ENCODE measurements at places on chromosomes 2 and 18.
A peak's percentile ranks its signal among the peaks of the same experiment; 100 is the strongest.

- DNase-seq: no peak
Measured at GRCh38 chr2:126449677-126450076, 206.3 kb upstream of the GYPC start.

- DNase-seq: no peak
Measured at GRCh38 chr2:197600306-197600705, 75.1 kb downstream of the RFTN2 start.

DNA sequence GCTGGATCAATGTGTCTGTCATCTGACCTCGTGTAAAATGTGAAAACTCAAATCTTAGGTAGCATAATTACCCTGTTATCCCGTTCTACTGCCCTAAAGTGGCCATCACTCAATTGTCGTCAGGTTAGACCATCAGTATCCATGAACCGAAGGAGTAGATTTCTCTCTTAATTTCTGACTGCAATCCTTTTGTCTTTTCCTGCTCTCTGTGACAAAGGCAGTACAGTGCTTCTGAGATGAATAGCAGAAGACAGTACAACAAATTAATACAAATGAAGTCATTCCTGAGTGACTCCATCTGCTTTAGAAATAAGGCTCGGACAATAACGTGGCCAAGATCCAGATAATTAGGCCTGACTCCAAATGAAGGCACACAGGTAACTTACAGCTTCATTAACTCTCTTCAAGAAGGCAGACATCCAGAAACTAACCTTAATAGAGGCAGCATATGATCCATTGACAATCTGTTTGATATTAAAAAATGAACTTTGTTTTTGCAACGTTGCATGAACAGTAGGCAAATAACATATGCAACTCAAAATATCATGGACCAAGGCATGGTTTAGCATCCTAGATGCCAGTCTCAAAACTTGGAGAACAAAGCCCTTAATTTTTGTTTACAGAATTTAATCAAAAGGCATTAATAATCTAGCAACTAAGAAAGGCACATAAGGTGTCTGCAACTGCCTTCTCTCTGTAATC lies 96.7 kb upstream of the CDH20 start:
- DNase-seq: no peak

- DNase-seq: no peak
Measured at GRCh38 chr2:31748041-31748440, 167.3 kb upstream of the SRD5A2 start.

- no peak for DNase-seq
Measured at GRCh38 chr2:237296756-237297155, 117.2 kb downstream of the COL6A3 start.

- DNase-seq: no peak
Measured at GRCh38 chr2:199070322-199070949, 387.3 kb downstream of the SATB2 start.

- no peak for DNase-seq
Measured at GRCh38 chr2:29954316-29954715, 32.9 kb upstream of the ALK start.

DNA sequence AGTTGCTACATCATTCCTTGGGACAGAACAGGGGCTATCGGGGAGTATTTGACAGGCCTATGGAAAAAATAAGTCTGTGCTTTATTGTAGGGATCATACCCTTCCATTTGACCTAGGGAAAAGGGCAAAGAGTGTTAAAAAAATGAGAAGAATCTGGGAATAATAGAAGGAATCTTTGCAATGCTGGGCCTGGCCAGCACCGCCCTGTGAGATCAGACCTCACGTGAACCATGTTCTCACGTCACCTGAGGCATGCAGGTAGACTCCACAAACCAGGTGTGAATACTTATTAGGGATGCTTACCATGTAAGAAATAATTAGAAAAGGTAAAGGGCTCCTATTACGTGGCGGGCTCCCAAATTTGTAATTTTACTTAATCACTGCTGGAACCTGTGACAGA lies 177.5 kb upstream of the GATA6 start:
- no peak for DNase-seq

DNA sequence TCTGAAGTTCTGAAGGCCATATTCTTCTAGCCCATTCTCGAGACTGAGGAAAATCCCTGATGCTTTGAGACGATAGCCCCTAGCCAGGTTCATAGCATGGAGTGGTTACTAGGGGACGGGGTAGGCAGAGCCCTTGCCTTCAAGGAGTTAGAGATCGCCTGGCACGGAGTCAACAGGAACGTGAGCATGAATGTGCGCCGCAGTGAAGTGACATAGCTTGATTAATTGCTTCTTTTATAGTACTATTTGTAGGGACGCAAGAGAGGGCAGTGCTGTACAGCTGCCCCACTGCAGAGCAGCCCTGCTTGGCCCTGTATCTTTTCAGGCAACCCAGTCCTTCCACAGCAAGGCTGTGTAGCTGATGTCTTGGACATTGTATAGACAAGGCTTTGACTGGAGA lies 26.2 kb downstream of the HRH4 start:
- DNase-seq: peak; percentile 8

DNA sequence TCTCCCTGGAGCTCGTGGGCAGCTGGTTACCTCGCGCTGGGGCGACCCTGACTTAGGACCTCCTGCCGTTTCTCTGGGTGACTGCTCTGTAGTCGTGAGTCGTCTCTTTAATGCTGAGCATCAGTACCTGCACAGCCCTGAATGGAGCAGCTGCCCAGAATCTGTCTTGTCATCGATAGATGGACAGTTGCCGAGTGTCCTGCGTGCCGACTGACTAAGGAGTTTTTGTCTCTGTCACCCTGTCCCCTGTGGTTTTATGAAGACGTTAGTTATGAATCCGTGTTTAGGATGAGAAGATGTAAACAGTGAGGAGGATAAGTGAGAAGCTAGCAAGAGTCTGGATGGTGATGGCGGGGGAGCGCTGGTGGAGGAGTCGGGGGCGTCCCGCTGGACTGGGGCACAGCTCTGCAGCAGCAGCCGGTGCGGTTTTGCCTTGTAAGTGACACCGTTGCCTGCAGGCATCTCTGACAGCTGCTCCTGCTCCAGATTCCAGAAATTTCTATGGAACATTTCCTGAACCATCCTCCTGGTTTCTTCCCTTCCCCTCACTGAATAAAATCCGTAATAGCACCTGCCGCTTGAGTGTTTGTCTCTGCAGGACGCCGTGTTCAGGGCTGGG lies 13.3 kb downstream of the AGAP1 start:
- DNase-seq: no peak

All from NCI-H774 (cell line).